NCI-H1417 (cell line): ENCODE measurements at places on chromosomes 12 and 14.
A peak's percentile ranks its signal among the peaks of the same experiment; 100 is the strongest.

GRCh38 chr12:18696971-18697602 is 40.7 kb downstream of the PLCZ1 start:
- DNase-seq = no peak

DNA sequence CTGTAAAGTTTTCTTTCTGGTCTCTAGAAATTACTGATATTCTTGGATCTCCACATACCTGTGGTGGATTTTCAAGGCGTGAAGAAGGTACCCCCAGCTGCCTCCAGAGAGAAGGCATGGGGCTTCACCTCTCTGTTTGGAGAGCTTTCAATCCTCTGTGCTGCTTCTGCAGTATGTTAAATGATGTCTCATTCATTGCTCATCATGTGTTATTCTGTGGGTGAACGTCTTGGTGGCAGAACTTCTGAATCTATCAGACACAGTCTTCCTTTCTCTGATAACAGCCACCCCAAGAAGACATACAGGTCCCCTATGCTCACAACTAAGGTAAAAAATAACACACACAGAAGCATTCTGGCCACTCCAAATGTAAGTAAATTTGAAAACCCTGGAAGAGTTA is 221.3 kb upstream of the TMEM260 start:
- no peak for DNase-seq

DNA sequence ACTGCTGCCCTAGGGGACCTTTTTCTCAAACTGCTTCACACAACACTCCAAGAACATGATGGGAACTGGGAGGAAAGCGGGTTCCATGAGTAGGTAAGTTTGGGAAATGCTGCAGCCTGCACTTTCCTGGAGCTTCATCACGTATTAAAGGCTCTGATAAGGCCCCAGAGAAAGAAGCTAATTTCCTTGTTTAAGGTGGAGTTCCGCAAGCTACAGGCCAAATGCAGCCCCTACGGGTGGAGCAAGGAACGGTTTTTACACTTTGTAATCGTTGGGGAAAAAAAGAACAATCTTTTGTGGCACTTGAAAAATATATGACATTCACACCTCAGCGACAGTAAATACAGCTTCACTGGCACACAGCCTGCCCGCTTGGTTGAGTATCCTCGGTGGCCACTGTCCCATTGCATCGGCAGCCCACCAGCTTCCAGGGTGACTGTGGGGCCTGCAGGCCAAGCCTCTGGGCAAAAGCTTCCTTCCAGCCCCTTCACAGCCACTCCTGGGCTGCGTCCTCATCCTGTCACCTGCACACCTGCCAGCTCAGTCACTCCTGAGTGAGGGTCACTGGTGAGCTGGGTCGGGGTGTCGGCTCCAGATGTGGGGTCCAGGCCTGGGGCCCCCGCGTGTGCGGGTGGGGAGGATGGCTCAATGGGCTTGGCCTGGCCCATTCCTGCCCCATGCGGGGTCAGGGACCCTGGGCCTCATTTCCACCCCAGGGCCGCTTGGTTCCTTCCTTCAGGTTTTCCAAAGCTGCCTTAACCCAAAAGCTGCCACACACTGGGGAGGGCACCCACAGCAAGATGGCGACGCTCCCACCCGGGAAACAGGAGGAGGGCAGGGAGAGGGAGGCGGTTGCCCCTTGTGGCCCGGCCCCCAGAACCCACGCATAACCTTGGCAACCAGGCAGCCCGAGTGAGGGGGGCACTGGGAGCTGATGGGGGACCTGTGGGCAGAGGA is 2.4 kb downstream of the AMN start:
- no peak for DNase-seq

DNA sequence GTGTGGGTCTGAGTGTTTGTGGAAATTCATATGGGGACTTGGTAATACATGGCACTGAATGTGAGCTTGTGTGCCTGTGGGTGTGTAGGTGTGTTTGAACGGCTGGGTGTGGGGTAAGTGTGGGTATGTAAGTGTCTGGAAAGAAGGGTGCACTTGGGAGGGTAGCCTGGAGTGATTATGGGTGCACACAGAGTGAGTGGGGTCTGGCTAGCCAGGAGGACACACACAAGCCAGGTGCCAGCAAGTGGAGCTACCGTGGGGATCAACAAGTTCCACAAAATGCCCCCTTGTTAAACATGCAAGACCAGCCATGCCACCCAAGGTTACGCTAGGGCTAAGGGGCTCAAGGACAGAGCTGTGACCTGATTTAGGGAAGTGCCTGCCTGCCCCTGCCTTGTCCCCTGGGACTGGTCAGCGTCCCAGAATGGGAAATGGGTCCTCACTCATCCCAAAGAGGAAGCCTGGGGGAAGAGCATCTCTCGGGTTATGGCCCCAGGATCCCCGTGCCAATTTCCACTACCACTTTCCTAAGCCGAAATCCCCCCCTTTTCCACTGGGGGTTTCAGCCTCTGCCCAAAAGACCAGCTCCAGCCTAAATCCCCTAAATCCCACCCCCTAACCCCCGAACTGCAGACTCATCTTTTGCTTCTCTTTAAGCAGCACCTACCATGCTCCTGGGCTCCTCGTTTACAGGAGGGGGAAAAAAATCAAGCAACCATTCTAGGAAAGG is 118.6 kb downstream of the DICER1 start:
- DNase-seq = no peak

DNA sequence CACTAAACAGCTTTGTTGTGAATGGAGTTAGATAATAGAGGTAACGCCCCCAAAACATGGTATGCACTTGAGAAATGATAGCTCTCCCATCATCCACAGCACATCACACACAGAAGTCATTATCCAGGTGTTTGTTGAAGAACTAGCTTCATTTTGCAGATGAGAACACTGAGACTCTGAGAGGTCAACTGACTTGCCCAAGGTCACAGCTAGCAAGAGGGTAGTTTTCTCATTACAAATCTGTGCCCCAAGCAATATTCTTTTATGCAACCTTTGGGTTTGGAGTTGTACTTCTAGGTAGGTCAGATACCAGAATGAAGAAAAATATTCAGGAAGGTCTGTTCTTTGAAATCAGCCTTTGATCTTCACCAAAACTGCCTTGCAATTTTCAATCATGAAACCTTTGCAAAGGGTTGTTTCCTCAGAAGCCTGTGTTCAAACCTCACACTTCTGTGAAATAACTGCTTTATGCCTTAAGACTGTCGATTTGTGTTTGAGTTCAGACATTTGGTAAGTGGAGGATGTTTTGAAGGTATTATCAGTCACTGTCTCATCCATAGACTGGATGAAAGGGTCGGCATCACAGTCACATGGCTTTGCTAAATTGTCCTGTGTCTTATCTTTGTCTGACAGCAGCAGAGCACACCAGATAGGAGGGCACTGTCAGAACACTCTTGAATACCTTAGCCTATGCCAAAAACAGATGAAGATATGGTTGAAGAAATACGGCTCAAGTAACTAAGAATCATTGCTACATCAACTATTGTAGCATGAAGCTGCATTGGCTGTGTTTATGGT is 233.2 kb upstream of the BTG1 start:
- no peak for DNase-seq

GRCh38 chr12:91561958-91562325 is 379.3 kb upstream of the DCN start:
- no peak for DNase-seq

GRCh38 chr12:53298164-53298563 is 1.3 kb upstream of the MYG1 start:
- DNase-seq = no peak

GRCh38 chr12:5254703-5255102 is 177.2 kb upstream of the NTF3 start:
- no peak for DNase-seq

DNA sequence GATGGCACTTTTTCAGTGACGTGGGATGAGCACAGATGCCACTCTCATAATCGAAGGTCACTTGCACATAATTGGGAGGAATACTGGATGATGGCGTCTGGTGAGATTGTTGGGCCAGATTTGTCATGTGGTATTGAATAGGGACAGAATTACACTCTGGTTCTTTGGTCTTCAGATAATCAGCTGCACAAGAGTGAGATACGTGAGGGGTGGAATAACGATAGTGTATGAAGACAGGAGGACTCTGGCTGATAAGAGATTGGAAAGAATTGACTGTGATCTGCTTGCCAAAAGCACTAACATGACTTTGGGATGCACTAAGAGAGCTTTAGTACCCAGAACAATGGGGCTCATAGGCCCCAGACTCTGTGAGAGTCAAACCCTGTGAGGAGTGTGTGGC is 7.0 kb upstream of the RABGGTA start:
- no peak for DNase-seq

DNA sequence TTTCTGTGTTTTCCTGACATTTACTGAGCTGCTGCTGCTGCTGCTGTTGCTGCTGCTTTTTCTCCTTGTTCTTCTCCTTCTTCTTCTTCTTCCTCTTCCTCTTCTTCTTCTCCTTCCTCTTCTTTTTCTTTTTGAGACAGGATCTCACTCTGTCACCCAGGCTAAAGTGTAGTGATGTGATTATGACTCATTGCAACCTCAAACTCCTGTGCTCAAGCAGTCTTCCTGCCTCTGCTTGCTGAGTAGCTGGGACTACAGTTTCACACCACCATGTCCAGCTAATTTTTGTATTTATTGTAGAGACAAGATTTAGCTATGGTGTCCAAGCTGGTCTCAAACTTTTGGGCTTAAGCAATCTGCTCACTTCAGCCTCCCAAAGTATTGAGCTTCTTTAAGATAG is 95.8 kb downstream of the TMTC3 start:
- no peak for DNase-seq

DNA sequence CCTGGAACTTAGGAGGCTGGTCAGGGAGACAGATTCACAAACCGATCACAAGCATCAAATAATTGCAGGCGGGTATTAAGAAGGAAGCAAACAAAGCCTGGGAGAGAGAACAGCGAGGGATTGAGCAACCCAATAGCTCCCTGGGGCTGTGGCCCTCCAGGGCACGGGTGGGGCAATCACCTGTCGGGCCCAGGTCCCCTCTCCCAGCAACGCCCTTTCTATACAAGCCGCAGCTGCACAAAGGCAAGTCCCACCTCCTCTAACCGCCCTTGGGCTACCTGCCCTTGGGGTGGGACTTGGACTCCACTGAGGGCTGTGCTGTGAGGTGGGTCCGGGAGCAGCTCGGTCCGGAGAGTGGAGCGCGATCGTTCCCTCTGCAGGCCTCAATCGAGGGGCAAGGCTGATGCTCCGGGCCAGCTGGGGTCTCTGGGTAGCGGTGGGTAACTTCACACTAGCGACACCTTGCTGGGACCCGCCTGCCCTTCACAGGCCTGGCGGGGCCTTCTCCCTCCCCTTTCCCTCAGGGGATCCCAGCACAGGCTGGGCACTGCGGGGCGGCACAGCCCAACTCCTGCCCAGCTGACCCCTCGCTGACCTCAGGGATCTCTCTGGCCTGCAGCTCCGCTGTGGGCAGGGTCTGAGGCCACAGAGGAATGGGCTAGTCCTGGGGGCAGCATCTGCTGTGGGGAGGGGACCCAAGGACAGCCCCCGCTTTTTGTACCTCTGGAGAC is 8.0 kb downstream of the PHB2 start:
- DNase-seq = peak; percentile 78

DNA sequence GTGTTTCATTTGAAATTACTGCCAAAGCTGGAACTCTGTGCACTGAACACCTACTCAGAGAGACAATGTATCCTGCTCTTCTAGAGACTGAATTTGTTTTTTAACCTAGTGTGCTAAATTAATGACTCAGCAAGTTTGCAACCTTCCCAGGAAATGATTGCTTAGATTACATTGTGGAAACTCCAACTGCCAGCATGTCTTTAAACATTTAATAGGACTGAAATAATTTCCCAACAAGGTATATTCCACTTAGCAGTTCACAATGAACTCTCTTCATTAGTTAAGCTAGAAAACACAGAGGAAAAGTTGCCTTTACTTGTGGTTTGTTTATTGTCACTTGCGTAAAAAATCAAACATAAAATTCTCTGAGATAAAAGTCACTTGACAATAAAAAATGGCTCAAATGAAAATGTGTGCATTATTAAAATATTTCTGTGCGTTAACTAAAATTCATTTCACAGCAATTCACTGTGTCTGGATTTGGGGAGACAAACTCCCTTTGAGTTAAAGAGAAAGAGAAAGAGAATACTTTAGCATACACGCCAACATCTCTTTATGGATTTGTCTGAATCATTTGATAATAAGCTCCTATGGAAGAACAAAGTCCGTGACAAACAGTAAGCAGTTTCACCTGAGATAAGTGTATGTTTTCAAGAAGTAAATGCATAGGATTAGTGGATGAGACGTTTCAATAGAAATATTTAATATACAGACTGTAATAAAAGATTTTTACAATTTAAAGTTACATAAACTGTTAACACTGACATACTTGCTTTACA is 284.0 kb downstream of the PRKD1 start:
- no peak for DNase-seq

GRCh38 chr14:29893989-29894388 is 33.7 kb downstream of the PRKD1 start:
- DNase-seq = no peak
